Stimulated activated CD8-positive, alpha-beta memory T cell treated with anti-CD3 and anti-CD28 coated beads, Interleukin-7, amount 100 ng/mL, for 1 hour (primary cell): ENCODE measurements at places on chromosomes 3 and 15.

GRCh38 chr15:51731549-51732267 lies 5.7 kb downstream of the LYSMD2 start:
- no peak for DNase-seq

- DNase-seq: no peak
Observed at GRCh38 chr3:40309925-40310695, 603 bp downstream of the EIF1B start.

DNA sequence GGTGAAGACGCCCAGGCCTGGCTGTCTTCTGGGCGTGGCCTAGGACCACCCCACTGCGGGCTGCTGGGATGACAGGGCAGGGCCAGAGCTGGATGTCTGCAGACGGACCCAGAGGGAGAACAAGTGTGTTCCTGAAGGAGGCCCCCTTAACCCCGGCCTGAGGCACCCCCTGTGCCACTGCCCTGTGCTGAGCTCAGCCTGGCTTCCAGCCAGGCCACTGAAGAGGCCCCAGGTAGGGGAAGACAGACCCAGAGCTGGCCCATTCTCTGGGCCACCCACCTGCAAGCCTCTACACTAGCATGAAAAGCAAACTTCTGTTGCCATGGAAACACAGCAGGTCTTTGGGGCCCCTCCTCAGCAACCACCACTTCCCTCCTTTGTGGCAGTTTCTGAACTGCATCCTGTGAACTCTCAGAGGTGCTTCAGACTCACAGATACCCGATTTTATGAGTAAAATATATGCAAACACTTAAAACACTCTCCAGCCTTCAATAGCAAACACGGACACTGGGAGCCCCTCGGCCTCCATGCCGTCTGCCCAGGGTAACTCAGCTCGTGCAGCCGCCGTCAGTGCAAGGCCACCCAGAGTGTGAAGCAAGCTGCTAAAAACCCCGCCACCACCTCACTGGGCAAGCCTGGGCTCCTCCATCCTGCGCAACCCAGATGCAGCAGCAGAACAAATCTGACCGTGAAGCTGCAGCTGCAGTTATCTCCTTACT lies 42.5 kb downstream of the CMTM6 start:
- DNase-seq: peak; percentile 20

DNA sequence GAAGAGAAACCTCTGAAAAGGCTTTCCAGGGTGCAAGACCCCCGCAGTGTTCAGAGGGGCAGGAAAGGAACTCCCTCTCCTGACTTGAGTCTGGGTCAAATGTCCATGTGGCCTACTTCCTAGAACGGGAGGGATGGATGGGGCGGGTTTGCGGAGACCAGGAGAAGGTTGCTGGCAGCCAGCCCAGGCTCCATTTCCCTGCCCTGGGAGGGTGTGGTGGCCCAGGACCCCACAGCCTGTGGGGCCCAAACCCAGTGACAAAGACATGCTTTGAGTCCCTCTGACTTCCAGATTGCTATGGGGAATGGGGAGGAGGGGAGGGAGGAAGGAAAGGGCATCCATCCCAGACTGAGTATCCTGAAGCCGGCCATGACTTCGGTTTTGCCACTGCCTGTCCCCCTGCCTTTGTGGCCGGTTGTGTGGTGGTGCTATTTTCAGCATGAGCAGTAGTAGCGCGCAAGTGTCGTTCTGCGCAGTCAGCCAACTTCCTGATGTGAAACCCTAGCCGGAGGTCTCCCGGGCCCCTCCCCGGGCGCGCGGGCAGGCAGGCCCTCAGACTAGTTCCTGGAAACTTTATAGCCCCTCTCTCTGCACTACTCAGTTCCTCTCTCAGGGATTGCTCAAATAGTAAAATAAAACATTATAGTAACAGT lies 24.4 kb downstream of the MAGEF1 start:
- DNase-seq: no peak

DNA sequence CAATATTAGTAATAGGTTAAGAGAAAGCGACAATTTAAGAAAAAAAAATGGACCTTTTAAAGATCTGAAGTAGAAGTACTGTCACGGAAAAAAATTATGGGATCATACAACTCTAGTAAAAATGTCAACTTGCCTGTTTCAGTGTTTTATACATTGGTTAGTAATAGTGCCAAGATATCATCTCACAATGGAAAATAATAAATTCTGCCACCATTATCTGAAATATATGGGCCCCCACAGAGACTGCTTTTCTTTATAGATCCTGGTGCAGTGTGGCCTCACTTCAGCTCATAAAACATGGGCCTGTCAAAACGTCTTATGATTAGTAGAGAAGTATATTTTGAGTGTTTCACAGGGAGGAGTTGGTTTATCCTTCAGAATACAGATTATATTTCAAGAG lies 266.3 kb upstream of the EPHA6 start:
- no peak for DNase-seq

GRCh38 chr15:59438625-59439290 lies 772 bp downstream of the FAM81A start:
- DNase-seq: no peak

DNA sequence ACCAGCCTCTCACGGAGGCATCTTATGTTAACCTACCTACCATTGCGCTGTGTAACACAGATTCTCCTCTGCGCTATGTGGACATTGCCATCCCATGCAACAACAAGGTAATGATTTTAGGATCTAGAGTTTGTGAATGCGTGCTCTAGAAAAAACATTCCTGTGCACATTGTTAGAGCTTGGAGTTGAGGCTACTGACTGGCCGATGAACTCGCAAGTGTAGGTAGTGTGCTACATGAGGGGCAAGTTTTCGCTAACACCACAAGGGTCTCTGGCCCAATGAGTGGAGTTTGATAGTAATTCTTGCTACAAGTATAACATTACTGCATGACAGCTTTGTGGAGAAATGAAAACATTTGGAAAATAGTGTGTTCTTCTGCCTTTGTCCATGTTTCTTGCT lies 4.4 kb downstream of the RPSA start:
- DNase-seq: no peak

GRCh38 chr3:142497729-142498128 lies 49.9 kb upstream of the XRN1 start:
- no peak for DNase-seq

- DNase-seq: no peak
Observed at GRCh38 chr3:126984391-126985131, 1.6 kb downstream of the PLXNA1 start.

- no peak for DNase-seq
Observed at GRCh38 chr3:136544532-136544931, 207.6 kb downstream of the STAG1 start.

- DNase-seq: no peak
Observed at GRCh38 chr15:64851503-64851840, 9.8 kb downstream of the PLEKHO2 start.

GRCh38 chr3:181727341-181728032 lies 15.8 kb downstream of the SOX2 start:
- DNase-seq: no peak

DNA sequence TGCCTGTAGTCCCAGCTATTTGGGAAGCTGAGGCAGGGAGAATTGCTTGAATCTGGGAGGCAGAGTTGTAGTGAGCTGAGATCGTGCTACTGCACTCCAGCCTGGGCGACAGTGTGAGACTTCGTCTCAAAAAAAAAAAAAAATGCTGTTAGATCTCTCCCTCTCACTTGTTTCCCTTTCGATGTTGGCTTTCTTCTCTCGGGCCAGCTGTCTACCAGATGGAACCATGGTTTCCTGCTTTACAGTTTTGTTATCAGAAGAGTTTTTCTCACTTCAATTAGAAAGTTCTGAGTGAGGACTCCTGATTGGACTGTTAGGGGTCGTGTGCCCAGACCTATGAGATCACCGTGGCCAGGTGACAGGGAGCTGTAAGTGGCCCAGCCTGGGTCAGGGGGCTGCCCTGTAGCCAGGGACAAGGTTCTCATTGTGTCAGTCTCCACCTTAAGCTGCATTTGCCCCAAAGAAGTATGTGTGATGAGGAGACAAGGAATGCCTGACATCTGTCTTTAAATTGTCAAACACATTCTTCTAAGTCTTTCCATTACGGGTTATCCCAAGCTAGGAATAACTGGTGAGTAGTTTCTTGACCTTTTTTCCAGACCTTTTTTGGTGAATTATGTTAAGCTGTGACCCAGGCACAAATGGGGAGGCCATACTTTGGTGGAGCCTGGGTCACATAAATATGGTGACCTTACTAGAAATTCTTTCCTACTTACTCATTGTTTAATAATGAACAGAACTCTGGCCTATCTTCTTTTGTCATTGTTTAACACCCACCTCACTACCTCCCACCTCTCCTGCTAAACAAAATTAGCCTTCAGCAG lies 25.2 kb downstream of the SNAPC5 start:
- no peak for DNase-seq

- no peak for DNase-seq
Observed at GRCh38 chr3:50913260-50913659, 238.5 kb downstream of the DOCK3 start.

- no peak for DNase-seq
Observed at GRCh38 chr3:39917065-39917773, 107.8 kb downstream of the MYRIP start.

DNA sequence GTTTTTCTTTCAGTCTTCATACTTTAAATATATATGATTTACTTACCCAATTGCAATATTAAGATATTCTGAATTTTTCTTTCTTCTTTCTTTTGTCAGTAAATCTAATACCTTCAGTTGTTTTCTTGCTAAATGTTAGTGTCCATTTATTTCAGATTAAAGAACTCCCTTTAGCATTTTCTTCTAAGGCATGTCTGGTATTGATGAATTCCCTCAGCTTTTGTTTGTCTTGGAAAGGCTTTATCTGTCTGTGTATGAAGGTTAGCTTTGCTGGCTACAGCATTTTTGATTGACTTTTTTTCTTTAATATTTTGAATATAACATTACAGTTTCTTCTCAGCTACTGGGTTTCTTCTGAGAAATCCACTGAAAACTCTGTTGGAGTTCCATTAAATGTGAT lies 64.0 kb upstream of the PLSCR4 start:
- no peak for DNase-seq

GRCh38 chr15:54816401-54816800 lies 380.3 kb downstream of the RSL24D1 start:
- DNase-seq: no peak

DNA sequence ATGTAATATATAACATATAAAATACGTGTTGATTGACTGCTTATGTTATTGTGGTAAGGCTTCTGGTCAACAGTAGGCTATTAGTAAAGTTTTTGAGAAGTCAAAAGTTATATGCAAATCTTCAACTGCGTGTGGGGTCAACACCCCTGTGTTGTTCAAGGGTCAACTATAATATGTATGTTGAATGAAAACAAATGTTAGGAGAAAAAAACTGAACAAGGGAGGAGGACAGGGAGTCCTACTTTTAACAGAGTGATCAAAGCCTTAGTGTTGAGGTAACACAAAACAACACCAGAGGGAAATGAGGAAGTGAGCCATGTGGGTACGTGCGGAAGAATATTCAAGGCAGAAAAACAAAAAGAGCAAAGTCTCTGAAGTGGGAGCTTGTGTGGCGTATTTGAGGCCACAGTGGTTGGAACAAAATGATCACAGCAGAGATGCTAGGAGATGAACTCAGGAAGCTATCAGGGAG lies 62.5 kb downstream of the SFMBT1 start:
- peak; percentile 5 for DNase-seq

DNA sequence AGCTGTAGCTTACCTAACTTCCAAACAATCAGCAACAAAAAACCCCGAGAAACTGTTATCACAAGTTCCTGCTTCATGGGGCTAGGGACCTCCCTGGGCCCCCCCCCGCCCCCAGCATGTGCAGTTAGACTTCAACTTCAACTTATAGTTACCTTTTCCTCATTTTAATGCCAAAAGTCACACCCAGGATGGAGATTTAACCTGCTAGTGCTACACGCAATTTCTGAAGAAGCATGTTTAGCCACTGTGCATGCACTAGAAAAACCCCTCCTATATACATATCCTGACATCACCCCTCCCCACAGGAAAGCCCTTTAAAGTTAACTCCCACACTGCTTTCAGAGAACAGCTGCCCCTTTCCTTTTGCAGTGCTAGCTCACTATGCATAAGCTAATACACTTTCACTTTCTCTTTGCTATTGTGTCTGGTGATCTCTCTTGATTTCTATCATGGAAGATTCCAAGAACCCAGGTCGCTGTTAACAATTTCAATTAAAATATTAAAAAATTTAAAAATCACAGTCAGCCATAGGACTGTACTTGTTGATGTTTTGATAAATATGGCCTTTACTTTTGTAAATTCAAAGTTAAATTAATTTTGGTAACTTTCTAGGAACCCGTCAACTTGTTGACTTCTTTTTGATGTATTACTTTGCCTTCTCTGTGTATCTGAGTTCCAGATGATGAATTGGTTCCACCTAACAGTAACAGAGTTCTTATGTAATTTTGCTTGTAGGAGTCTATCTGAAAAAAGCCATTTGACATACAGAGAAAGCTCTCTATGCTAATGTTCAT lies 75.2 kb upstream of the ACAD9 start:
- DNase-seq: no peak

- no peak for DNase-seq
Observed at GRCh38 chr15:85031086-85031943, 49.7 kb downstream of the PDE8A start.

DNA sequence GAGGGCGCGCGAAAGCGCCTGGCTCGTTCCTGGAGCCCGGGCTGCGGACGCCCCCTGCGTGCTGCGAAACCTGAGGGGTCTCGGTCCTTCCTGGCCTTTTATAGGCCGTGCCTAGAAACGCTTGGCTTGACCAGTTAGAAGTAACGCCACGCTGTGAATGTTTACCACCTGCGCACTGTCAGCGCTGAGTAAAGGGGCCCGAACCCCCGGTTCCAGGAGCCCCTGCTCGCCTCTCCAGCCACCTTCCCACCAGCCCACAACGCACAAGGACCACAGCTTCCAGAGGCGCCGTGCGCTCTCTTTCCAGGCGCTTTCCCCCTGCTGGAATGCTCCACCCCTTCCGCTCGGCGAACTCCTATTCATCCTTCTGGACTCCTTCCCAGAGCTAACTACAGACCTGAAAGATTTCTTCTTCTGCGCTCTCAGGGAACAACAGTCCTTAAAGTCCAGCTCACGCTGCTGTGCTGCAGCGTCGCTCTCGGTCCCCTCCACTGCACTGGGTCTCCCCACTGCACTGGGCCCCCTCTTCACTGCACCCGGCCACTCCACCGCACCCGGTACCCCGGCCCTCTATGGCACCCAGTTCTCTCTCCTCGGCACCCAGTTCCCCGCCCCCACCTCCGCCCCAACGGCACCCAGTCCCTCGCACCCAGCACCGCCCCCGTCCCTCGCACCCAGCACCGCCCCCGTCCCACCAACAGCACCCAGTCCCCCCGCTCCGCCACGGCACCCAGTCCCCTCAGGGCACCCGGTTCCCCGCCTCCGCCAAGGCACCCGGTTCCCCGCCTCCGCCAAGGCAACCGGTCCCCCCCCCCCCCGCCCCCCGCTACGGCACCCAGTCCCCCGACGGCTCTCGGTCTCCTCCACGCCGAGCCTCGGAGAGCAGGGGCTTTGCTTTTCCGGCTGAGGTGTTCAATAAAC lies 69.8 kb downstream of the SQOR start:
- no peak for DNase-seq
